Stimulated activated CD8-positive, alpha-beta memory T cell treated with anti-CD3 and anti-CD28 coated beads, Interleukin-2, amount 100 ng/mL, for 48 hours (primary cell): ENCODE measurements at places on chromosomes 4 and X.

GRCh38 chr4:172822331-172822730 is 346.3 kb upstream of the GALNT7 start:
- DNase-seq = no peak

GRCh38 chr4:8639777-8640720 is 47.5 kb downstream of the CPZ start:
- no peak for DNase-seq

DNA sequence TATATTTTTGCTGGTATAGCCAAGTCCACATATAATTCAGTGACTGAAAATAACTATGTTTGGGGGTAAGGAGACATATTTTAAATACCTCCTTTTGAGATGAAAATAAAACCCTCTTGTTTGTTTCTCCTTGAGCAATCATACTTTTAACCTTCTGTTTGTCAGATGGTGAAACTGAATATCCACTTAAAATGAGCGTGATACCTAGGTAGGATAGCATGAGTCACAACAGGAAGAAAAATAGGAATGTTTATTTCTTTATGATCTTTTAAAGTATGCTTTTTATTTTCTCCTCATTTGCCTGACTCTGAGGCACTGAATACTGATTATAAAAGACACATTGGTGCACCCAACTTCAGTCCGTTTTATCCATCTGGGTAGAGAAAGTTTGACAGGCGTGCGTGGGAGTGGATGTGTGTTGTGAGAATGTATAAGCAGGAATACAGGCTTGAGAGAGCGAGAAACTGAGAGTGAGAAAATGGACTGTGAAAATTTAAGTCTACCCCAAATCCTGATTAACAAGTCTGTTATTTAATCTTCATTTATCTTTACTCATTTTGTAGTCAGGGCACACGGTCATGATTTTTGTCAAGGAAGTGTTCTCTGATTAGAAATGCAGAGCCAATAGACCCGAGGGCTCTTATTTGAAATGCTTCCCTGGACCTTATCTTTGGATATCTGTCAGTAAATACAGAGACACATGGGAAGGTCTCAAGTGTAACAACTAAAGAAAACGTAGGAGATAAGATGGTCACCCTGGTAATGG is 62.1 kb upstream of the ANTXR2 start:
- DNase-seq = no peak

- no peak for DNase-seq
Observed at GRCh38 chr4:121253961-121254360, 89.8 kb upstream of the TNIP3 start.

GRCh38 chr4:174156239-174156826 is 127.1 kb downstream of the FBXO8 start:
- no peak for DNase-seq

DNA sequence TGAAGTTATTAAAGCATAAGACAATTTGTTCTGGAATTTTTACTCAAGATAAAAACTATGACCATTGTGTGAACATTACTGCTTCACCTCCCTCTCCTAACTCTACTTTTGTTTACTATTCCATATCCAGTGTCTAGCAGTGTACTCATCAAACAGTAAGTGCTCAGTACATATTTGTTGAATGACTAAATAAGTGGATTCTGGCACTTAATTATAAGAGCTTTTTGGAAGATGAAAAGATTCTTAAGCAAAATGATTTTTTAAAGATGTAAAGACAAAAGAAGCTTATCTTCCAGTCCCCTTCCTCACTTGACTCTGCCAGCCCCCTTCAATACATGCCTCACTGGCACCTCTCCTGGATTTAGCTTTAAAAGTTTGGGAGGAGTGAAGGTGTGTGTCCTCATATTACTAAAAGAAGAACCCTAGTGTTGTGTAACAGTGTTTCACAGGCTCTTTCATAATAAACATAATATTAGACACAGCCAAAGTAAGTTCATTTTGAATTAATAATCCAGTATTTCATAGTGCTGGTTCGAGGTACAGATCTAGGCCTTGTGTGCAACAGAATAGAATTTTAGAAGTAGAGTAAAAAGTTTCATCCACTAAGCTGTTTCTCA is 53.0 kb downstream of the GAB1 start:
- no peak for DNase-seq

- DNase-seq = no peak
Observed at GRCh38 chr4:30866346-30866745, 146.2 kb downstream of the PCDH7 start.

DNA sequence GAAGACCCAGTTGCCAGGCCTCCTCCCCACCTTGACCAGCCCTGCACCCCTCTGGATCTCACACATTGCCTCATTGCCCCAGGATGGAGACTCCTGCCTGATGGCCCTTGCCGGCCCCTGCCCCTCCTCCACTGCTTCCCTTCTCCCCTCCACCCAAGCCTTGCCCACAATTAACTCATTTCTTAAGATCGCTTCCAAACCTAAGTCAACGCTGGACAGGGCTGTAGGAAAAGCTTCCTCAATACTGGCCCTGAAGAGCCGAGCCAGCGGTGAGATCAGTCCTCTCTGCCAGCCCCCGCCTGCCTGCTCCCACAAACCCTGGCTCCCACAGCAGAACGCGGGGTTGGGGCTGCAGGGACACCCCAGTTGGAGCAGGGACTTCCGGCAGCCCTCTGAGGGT is 7.5 kb upstream of the HAUS7 start:
- DNase-seq = no peak

DNA sequence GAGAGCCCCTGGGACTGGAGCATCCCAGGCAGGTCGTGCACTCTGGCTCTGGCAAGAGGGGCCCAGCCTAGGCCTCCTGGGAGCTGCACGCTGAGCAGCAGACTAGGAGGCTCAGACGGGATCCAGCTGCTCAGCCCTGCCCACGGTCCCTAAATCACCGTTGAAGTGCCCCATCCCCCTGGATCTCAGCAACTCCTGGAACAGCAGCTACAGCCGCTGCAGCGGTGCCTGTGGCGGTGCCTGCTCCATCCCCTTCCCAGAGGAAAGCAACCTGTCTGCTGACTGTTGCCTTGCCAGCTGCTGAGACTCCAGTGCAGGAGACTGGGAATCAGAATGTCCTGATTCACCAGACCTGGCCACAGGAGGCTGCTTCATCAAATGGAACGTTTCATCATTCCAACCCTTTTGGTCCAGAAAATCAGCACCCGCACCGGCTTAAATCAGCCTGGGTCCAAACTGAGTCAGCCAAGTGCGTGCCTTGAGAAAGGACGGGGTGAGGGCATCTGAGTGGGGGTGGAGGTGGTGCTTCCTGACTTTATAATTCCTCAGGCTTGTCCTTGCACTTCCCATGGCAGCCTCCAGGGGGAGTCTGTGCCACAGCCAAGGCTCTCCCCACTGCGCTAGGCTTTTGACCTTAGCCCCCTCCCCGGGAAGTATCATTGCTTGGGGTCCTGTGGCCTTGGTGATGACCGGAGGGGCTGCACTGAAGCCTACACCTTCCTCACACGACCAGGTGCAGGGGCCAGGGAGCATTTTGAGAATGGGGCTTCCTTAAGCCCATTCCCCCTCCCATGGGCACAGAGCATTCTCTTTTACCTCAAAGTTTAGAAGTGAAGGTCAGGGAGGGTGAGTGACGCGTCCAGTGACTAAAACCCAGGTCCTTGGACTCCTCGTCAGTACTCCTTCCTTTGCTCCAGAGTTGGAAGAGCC is 6.5 kb downstream of the ZNF185 start:
- DNase-seq = no peak

GRCh38 chr4:92304121-92304520 is 355 bp downstream of the GRID2 start:
- DNase-seq = no peak

GRCh38 chrX:9122519-9123245 is 88.8 kb upstream of the FAM9B start:
- DNase-seq = no peak

DNA sequence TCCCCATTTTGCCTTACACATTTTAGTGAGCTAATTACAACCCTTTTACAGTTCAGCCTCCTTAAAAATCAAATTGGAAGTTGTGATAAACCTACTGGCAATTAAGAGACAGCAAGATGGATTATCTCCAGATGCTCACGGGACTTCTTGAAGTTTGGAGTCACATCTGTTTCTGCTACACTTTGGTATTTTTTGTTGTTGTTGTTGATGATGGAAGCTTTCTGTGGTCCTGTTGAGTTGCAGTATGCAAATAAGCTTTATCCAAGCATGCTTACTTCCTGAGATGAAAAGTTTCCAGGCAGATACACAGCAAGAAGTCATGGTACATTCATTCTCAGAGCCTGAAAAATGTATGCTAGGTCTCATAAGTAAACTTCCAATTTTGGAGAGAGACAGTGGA is 670.0 kb upstream of the AMOT start:
- no peak for DNase-seq

DNA sequence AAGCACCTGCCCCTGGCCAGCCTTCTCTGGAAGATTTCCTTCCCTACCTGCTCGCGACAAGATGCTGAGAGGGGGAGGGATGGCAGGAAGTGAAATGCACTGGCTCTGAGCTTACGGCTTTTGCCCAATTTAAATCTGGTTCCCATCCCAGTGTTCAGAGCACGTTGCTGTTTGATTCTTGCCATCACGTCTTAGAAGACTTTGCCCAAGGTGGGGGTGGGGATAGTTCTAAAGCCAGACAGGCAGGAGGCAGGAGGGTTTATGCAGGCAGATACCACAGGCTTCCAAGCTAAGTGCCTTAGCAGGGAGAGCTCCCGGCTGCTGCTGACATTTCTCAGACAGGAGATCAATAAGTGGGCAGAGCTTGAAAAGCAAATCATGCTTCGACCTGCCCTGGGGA is 393.9 kb downstream of the MID1IP1 start:
- no peak for DNase-seq

DNA sequence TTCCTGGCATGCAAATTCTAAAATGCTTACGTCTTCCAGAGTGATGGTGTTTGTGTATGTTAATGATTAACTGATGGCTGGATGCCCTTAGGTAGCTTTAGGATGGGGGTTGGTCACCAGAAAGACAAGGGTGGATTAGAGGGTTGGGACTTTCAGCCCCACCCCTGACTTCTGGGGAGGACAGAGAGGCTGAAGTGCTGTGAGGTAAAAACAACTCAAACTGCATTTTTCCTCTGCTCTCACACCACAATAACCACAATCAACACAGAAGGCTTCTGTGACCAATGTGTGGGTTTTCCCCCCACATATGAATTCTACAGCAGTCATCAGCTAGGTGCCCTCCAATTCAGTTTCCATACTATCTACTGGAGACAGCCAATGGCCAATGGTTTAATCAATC is 18.7 kb upstream of the DDIT4L start:
- no peak for DNase-seq

DNA sequence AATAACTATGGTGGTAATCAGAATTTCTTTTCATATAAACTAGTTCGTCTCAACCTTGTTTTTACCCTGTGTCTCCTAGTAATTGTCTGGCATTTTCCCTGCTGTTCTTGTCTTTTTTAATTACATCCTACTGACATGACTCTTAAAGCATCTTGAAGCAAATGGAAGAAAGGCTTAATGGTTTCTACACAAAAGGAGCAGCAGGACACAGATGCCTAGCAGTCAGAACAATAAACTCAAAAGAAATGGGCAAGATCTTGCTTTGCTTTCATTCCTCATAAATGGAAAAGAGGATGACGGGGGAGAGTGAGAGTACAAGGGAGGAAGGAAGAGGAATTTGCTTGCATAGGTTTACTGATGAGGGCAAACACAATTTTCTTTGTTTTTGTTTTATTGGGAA is 293.2 kb upstream of the EMCN start:
- no peak for DNase-seq

- DNase-seq = no peak
Observed at GRCh38 chrX:110281377-110281776, 36.5 kb downstream of the AMMECR1 start.

DNA sequence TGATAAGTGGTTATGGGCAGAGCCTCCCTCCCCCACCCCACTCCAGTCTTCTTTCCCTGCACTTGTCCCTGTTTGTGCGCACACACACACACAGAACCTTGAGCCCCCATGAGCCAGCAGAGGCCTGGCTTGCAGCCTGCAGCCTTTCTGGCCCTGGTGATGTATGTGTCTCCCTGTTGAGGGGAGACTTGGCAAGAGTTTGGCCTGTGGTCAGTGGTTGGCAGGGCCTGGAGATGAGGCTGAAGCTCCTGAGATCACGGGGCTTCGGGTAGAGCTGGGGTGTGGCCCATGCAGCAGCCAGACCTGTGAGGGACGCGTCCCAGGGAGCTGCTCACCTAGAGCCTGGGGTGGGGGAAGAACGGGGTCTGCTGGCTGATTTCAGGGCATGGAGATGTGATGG is 2.3 kb downstream of the GPR173 start:
- DNase-seq = no peak

- DNase-seq = no peak
Observed at GRCh38 chr4:102537269-102537668, 36.1 kb downstream of the NFKB1 start.

DNA sequence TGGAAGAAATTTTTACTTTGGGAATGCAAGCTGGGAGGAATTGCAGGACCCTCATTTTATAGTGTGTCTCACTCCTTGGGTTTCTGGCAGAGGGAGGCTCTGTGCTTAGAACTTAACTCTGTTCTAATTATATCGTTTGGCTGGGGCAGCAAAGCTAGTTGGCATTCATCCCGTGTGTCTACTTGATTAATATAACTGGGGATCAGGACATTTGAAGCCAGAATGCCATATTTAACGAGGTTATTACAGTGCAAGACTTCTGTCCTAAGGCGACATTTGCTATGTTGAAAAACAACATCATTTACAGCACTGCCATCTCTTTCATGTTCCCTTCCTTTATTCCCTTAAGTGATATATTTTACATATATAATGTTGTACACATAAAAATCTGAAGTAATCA is 179.1 kb upstream of the TBC1D9 start:
- DNase-seq = no peak

DNA sequence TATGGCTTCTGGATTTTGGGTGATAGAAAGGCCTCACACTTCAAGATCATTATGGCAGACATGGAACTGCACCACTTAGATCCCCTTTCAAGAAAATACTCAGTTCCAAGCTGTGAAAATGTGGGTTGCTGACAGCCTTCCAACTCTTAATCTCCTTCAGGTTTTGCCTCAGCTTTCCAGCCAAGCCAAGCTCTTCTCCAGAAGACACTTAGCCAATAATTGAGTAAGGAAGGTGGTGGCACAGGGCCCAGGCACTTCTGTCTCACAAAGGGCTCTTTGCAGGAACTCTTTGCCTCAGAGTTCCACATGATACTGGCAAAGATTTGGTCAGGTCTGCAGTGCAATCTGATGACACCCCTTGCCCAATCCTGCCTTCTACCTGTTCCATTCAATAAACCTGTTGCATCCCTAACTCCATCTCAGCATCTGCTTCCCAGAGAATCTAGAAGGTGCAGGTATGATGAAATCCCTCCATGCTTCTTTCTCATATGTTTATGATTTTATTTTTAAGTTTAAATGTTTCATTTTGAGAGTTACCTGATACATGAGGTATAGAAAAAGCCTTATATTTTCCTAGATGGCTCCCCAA is 30.6 kb downstream of the ANXA5 start:
- no peak for DNase-seq

GRCh38 chrX:9253211-9253610 is 211.6 kb upstream of the TBL1X start:
- no peak for DNase-seq
